ENCODE measurements at places on chromosomes 3 and 15.

DNA sequence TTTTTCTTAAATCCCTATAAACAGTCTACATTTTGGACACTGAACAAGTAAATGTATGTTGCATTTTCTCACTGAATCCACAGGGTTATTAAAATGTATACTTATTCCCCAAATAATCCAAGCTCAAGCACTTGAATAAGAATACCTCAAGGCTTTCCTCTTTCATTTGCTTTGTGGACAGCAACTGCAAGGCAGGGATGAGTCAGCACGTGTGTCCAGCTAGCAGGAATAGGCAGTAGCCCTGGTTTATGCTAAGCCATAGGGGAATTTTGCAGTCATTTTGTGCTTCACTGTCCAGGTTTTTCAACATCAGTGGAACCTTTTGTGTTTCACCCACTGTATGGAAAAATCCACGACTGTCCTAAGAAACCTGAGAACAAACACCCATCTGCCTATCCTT, 96.7 kb upstream of the KCNMB2 start:
- no peak for DNase-seq

DNA sequence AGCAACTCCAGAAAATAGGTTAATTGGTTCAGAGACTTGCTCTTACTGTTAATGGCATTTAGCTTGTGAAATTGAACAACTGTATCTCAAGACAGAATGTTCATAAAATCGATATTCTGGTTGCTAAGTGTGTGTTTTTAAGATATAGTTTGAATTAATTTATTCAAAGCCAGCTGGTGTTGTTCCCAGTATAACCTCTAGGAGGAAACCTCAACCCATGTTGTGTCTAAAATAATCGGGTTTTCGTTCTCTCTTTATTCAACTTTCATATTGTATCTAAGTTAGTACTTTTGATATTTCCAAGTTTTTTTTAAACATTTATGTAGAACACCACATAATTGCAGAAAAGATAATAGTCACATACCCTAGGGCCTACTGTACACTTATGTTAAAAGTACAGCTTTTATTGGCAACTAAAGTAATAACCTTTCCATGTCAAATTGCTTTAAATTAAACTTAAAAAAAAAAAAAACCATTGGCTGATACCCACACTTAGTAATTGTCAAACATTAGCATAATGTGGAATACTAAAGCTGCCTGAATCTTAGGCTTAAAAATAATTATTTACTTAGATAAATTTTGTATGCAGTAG, 90.9 kb downstream of the SAMMSON start:
- DNase-seq, result no peak

GRCh38 chr3:82378392-82378791, 616.9 kb upstream of the GBE1 start:
- DNase-seq, result no peak

GRCh38 chr15:75620841-75621391, 4.6 kb downstream of the SNUPN start:
- no peak for DNase-seq

GRCh38 chr15:80849308-80849707, 70.1 kb downstream of the CEMIP start:
- DNase-seq, result no peak

GRCh38 chr3:151567477-151567876, 106.6 kb upstream of the IGSF10 start:
- no peak for DNase-seq

- peak; percentile 41 for DNase-seq
These were observed 984.1 kb downstream of the EPHA3 start for GRCh38 chr3:90091549-90091948.

- DNase-seq, result no peak
These were observed 69.1 kb downstream of the SSUH2 start for GRCh38 chr3:8575364-8576104.

DNA sequence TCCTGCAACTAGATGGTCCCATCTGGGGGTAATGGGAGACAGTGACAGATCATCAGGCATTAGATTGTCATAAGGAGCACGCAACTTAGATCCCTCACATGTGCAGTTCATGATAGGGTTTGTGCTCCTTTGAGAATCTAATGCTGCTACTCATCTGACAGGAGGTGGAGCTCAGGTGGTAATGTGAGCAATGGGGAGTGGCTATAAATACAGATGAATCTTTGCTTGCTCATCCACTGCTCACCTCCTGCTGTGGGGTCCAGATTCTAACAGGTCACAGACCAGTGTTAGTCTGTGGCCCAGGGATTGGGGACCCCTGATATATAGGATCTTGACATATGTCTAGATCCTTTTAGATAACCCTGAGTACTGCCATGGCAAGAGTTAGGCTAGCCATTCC, 52.7 kb downstream of the RASGRF1 start:
- no peak for DNase-seq

- no peak for DNase-seq
These were observed 41.0 kb upstream of the FRMD4B start for GRCh38 chr3:69426967-69427304.

- no peak for DNase-seq
These were observed 112.0 kb downstream of the FRMD4B start for GRCh38 chr3:69273896-69274295.

- DNase-seq, result no peak
These were observed 39.3 kb downstream of the EMC4 start for GRCh38 chr15:34264076-34264475.

- DNase-seq, result no peak
These were observed 1.3 kb upstream of the INSYN1 start for GRCh38 chr15:73754461-73754860.

GRCh38 chr3:14608298-14608697, 43.3 kb upstream of the CCDC174 start:
- no peak for DNase-seq

DNA sequence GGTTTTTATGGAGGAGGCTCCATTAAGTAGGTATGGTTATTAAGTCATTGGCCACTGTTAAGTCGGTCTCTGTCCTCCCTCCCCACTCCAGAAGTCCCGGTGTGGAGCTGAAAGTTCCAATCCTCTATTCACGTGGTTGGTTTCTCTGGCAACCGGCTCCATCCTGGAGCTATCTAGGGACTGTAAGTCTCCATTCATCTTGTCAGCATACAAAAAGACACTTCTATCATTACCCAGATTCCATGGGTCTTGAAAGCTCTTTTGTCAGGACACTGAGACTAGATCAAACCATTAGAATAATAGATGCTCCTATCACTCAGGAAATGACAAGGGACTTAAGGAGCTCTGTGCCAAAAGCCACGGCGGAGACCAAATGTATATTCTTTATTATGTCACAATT, 110.3 kb downstream of the PIK3CB start:
- no peak for DNase-seq

- no peak for DNase-seq
These were observed 16.4 kb upstream of the BNC1 start for GRCh38 chr15:83300826-83301225.

DNA sequence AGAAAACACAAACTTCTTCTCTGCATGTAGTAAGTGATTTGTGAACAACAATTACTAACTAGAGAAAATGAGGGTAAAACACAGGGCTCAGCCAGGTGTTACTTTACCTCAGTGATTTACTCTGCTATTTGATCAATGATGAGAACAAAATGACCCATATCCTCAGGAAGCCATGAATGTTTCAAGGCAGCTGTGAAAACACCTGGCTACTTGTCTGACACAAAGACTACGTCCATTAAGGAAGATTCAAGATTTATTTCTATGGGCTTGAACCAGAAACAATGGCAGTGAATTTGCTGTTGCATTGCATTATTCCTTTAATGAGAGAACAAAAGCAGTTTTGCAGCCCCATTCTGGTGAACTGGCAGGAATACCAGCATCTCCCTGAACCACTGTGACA, 374.6 kb upstream of the ARL6 start:
- peak; percentile 34 for DNase-seq

DNA sequence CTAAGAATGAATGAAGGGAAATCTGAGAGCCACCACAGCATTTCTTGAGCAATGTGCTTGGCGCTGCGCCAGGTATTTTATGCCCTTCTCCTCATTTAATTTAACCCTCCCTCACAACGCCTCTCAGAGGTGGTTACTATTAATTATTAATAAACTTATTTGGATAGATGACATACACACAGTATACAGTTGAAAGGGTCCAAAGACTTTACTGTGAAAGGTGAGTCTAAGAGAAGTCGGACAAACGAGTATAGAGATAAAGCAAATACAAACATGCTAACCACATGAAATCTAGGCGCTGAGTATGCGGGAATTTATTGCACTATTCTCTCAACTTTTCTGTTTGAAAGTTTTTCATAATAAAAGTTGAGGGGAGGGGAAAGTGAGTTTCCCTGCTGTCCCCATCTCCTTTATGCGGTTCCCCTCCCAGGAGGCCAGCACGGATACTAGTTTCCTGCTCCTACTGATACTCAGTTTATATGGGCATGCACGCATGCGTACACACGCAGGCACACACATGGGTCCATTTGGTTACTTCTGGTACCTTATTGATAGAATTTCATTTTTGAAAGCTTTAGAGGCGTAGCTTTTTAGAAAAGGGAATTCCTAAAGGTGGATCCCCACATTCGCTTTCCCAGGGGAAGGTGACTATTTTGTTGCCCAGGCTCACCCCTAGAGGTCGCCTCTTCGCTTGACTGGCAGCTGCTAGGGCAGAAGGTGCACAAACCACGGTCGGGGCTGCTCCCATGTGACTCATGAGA, 28.5 kb upstream of the KCTD6 start:
- peak; percentile 9 for DNase-seq

GRCh38 chr15:91694831-91695210, 158.7 kb upstream of the SLCO3A1 start:
- DNase-seq, result no peak

- no peak for DNase-seq
These were observed 154.2 kb downstream of the MECOM start for GRCh38 chr3:169509359-169509758.

- no peak for DNase-seq
These were observed 25.8 kb downstream of the PLA2G4D start for GRCh38 chr15:42068601-42069000.

DNA sequence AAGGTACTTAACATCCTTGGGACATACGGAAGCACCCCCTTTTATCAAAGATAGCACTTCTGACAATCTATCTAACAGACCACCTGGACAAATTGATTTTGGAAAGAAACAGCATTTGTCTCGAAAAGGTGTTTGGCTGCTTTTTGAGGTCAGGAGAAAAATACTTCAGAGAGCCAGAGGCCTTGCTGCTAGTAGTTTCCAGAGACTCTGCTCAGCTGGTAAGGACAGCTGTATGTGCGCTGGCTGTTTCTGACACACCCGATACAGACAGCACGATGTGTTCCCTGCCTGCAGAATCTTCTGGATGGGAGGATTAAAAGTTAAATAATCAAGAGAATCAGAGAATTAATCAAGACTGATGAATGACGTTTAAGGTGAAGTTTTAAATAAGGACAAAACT, 15.6 kb upstream of the GYG1 start:
- no peak for DNase-seq

GRCh38 chr3:160851629-160852210, 95.7 kb downstream of the PPM1L start:
- no peak for DNase-seq

- no peak for DNase-seq
These were observed 300.1 kb upstream of the PROK2 start for GRCh38 chr3:72085036-72085435.

- DNase-seq, result peak; percentile 60
These were observed 15.4 kb downstream of the TPRA1 start for GRCh38 chr3:127574880-127575878.

DNA sequence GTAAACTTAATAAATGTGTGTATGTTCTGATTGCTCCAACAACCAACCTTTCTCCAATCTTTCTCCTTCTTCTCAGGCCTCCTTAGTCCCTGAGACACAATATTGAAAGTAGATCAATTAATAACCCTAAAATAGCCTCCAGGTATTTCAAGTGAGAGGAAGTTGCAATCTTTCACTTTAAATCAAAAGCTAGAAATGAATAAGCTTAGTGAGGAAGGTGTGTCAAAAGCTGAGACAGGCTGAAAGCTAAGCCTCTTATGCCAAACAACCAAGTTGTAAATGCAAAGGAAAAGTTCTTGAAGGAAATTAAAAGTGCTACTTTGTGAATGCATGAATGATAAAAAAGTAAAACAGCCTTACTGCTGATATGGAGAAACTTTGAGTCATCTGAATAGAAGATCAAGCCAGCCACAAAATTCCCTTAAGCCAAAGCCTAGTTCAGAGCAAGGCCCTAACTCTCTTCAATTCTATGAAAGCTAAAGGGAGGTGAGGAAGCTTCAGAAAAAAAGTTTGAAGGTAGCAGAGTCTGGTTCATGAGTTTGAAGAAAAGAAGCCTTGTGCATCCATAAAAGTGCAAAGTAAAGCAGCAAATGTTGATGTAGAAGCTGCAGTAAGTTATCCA, 38.6 kb downstream of the CCDC80 start:
- DNase-seq, result no peak

GRCh38 chr15:88833731-88834100, 30.5 kb downstream of the ACAN start:
- DNase-seq, result no peak

DNA sequence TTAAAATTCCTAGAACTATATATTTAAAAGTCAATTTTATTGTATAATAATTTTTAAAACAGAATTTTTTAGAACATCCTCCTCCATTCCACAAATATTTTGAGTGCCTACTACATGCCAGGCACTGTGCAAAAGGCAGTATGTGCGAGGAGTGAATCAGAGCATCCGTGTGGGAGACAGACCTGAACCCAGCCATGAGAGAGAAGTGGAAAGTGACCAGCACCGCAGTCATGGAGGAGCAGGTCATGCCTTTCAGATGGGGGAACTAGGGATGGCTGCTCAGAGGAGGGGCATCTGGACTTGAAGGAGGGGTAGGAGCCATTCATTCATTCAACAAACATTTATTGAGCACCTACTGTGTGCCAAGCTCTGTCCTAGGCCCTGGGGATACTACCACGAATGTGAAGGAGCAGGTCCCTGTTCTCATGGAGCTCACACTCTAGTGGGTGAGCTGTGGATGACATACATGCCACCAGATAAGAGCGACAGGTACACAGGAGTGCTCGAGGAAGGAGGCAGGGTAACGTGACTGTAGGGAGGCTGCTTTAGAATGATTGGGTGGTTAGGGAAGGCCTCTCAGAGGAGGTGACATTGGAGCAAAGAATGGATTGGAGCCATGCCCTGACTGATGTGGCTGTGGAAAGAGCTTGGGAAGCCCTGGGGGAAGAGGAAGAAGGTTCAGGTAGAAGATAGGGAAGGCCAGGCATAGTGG, 3.1 kb upstream of the CHRNA3 start:
- DNase-seq, result no peak

DNA sequence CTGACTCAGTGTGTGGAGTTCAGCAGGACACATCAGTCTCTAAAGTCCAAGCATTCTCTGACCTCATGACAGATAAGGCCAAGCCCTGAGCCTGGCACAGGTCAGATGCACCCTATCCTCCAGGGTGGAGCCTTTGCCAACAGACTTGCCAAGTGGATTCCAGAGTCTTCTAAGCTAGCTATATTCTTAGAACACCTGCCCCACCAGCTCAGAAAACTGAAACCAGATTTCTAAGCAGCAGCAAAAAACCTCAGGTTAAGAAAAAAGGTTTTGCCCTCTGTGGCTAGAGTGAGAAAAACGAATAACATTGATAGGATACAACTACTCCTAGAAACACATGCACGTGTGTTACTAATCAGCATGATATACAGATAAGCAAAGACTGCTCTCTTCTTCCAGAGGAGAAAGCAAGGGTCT, 11.6 kb downstream of the RMDN3 start:
- DNase-seq, result no peak

- no peak for DNase-seq
These were observed 116.5 kb downstream of the ANO10 start for GRCh38 chr3:43505351-43505750.
